CD4-positive, alpha-beta T cell treated with Interferon alpha-2 for 1 hour (primary cell): ENCODE measurements at places on chromosomes 16 and 17.

DNA sequence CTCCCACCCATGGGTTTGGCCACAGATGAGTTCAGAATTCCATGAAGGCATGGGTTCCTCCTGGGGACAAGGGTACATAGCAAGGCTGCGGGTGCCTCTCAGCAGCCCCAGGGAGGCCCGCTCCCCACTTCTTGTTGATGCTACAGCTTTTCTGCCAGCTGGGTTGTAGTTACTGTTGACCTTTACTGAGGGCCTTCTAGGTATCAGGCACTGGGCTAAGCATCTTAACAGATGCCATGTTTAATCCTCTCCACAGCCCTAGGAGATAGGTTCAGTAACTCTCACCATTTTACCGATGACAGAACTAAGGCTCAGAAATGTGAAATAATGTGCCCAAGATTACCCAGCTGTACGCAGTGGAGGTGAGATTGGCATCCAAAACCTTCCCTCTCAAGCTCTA is 54.3 kb upstream of the DLX4 start:
- no peak for DNase-seq

- peak; percentile 24 for DNase-seq
These were observed 225.1 kb downstream of the SPECC1 start for GRCh38 chr17:20234276-20234675.

- DNase-seq, result no peak
These were observed 82.6 kb downstream of the HIC1 start for GRCh38 chr17:2137342-2138098.

- DNase-seq, result no peak
These were observed 16.6 kb upstream of the MPRIP start for GRCh38 chr17:17025621-17026020.

DNA sequence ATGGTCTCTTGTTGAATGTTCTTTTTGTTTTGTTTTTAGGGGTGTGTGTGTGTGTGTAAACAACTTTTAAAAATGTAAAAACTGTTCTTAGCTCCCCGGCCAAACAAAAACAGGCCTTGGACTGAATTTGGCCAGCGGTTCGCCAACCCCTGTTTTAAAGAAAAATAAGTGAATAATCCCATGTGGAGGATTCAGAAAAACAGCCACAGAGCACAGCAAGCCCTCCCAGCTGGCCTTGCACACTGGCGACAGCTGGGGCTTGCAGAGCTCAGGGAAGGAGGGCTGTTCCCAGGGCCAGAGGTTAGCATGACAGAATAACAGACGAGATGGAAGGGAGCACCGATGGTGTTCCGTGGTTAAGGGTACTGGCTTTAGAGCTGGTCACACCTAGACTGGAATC is 39.0 kb downstream of the EMP2 start:
- no peak for DNase-seq

DNA sequence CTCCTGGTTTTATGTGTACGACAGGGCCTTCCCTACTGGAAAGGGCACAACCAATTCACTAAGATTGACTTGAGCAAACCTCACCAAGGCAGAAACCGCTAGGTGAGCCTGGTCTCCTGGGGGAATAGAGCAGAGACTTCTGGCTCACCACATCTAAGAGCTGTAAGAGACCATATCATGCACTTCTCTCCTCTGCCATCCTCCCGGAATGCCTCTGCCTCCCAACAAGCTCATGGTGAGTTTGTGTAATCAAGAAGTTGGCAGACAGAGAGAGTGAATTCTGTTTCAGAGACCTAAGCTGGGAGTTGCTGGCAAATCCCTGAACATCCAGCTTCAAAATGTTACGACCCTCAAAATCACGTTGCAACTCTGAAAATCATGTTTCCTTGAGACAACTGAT is 154.8 kb downstream of the SLC39A11 start:
- DNase-seq, result no peak

DNA sequence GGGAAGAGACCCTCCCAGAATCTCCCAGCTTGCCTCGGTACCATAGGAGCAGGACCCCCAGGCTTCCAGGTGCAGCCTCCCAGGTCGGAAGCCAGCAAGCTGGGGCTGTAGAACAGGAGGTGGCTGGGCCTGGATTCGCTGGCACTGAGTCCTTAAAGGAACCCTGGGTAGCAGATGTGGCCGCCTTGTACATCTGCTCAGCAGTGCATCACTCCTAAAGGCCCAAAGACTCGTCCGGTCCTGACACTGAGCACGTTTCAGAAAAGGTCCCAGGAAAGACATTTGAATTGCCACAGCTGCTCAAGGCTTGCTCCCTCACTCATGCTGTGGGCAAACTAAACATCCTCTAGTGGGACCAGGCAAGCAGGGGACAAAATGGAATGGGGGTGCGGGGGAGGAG is 172.8 kb downstream of the RAB11FIP4 start:
- DNase-seq, result no peak

- peak; percentile 66 for DNase-seq
These were observed at the start of gene NT5M for GRCh38 chr17:17303010-17303846. Gene NT5M, plus strand, starts transcription at chr17:17303373. Its CDS starts 178 bp downstream, at chr17:17303551.

GRCh38 chr16:57985204-57986181 is 14.6 kb upstream of the CNGB1 start:
- no peak for DNase-seq

DNA sequence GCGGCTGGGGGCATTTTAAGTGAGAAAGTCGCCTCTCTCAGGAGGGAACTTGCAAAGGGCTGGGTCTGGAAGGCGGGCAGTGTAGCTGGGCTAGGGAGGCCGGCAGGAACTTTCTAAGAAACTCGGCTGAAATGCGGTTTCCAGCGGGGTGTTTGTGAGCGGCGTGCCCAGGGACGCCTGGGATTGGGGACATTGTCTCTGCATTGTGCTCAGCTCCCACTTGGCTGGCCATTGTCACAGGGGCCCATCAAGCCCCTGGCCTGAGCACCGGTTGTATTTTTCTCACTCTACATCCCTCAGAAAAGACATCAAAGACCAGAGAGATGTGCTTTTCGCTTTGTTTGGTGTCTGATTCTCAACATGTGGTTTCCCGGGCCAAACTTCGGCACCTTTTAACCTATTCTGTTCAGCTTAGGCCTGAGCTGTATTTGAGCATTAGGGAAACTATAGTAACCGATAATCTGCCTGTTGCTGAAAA is 291.1 kb upstream of the IRX3 start:
- DNase-seq, result no peak

DNA sequence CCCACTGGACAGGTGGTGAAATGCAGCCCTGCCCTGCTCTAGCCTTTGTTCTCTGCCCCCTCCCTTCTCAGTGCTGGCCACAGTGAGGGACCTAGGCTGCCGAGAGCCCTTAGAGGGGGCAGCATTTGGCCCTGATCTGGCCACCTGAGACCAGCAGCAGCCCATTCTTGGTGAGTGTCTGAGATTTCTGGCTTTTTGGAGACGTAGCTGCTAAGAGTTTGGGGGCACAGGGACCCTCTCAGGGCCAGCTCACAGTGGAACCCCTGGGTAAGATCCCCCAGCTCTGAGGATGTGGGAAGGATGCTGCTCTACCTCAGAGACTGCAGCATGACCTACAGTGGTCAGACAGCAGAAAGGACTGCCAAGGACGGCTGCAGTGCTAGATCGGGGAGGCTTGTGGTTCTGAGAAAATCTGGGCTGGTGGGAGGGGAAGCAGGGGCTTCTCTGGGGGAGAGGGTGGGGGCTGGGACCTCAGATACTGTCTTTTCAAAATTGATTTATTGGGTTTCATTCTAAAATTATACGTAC is 13.3 kb downstream of the GRB7 start:
- no peak for DNase-seq
